Stimulated activated CD4-positive, alpha-beta T cell treated with anti-CD3 and anti-CD28 coated beads, TNF-alpha, amount 100 ng/mL, for 4 hours (primary cell): ENCODE measurements at places on chromosomes 1 and 21.

DNA sequence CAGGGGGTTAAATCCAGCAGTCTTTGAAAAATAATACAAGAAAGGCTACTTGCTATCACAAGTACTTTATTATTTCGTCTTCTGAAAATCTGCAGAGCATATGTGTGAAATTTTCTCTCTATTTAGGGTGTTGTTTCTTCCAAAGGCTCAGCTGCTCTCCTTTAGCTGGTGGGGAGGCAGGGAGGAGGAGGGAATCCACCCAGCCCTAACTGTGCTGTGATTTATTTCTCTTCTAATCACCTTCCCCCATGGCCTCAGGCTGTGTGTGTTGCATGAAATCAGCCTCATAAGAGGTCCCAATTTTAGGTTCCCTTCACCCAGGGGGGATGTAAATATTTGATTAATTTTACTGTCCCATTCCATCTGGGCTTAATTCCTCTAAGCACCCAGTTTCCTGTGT, 77.6 kb upstream of the PGBD5 start:
- no peak for DNase-seq

GRCh38 chr1:156095906-156096508, 13.7 kb upstream of the MEX3A start:
- DNase-seq, result no peak

DNA sequence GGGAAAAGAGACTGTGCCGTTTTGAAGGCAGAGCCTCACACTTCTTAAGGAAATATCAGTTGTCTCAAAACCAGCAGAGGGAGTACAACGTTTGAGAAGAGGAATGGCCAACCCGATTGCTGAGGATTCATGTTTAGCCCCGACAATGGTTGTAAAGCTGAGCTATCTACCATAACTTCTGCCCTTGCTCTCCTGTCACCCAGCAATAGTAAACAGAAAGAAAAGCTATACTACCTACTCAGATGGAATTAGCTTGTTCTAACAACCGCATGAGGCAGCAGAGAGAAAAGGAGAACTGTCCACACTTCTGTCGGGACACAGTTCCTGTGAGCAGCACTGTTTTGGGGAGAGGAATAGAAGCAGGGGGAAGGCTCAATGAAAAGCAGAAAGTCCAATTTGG, 91.2 kb downstream of the SLC45A1 start:
- no peak for DNase-seq

- DNase-seq, result no peak
These were observed 14.0 kb downstream of the TRNAU1AP start for GRCh38 chr1:28566931-28567330.

DNA sequence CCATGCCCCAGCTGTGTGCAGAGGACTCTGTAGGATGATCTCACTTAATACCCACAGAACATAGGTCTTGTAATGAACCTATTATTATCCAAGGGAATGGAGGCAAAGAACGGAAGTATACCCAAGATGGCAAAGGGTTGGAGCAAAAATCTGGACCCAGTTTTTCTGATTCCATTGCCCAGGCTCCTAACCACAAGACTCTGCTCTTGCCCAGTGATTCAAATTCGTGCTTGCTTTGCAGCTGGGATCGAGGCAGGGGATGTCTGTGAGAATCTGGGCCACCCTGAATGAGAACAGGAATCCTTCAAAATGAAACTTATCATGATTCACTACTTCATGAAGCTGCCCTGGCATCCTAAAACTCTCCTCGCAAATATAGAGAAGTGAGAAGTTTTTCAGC, 97.5 kb upstream of the KCNJ6 start:
- DNase-seq, result no peak

GRCh38 chr1:36350659-36351226, 27.3 kb upstream of the EVA1B start:
- peak; percentile 44 for DNase-seq

GRCh38 chr1:226001963-226002666, 3.0 kb upstream of the SDE2 start:
- DNase-seq, result no peak

DNA sequence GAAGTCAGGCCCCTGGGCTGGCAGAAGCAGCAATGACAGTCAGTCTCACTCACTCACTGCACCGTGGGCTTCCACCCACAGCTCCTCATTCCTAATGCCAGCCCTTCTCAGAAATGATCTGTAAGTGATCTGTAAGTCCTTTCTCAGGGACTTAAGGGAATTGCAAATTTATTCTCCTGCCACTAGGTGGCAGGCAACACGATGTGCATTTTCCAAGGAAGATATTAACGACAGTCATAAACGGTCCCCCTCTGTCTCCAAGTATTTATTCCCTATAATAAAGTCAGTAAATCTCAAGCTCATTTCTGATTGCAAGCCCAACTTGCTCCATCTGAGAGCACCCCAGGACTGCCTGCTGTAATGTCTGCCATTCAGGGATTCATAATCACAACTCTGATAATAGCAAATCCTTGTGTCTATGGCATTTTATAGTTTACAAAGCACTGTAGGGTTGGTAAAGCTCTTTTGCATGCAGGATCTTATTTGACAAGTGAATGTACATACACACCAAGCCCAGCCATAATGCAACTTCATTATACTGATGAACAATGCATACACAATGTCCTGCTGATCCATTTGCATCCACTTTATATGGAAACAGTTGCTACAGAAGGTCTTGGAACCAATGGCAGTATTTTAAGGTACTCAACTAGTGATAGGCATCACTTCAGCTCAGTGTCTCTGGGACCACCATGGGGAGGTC, 380.5 kb upstream of the CAMK1G start:
- DNase-seq, result no peak

DNA sequence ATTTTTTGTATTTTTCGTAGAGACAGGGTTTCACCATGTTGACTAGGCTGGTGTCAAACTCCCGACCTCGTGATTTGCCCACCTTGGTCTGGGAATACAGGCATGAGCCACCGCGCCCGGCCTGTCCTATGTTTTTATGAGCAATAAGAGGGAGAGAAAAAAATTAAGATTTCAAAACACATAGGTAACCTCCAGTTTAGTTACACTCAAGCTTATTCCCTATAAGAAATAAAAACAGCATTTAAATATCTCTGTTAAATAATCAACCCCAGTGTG, 7.1 kb downstream of the RSBN1 start:
- no peak for DNase-seq

GRCh38 chr1:230072296-230072695, 5.3 kb downstream of the GALNT2 start:
- no peak for DNase-seq

DNA sequence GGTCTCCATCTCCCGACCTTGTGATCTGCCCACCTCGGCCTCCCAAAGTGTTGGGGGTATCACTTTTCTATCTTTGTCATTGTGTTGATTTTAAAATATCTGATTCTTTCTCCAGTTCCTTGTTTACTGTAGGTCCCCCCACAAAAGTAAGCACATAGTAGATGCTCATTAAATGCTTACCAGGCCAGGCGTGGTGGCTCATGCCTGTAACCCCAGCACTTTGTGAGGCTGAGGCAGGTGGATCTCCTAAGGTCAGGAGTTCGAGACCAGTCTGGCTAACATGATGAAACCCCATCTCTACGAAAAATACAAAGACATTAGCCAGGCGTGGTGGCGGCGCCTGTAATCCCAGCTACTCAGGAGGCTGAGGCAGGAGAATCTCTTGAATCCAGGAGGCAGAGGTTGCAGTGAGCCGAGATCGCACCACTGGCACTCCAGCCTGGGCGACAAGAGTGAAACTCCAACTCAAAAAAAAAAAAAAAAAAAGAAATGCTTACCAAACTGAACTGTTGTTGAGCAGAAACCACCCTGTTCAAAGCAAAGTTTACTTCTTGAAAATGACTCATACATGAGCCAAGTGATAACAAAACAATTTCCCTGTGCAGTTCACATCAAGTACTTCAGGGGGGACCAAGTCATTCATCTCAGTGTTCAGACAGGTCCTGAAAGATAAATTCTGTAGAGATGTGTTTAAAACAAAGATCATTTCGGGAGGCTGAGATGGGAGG, 24.3 kb upstream of the NID1 start:
- no peak for DNase-seq

DNA sequence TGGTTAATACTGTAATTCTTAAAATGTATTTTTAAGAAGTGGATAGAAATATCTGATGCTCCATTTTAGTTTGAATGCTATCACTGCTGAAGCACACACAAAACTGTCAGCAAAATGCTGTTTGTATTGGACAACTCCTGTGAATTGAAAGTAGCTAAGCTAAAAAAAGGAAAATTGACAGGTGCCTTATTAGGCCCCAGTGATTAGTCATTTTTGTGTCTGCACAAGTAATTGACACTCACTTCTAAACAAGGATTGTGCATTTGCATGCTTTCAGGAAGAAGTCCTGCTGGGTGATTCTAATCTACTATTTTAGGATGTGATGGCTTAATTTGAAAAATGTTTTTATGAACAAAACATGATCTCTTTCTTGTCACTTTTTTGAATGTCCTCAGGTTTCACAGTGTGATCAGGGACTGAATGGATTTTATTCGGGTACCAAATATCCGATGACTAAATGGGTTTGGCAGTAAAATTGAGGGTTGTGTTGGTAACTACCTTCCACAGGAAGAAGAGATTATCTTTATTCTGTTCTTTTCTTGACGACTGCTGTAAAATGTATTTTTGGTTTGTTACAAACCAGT, 13.0 kb upstream of the MAP3K7CL start:
- DNase-seq, result no peak

- no peak for DNase-seq
These were observed 29.6 kb downstream of the TSNAX start for GRCh38 chr1:231557898-231558707.

DNA sequence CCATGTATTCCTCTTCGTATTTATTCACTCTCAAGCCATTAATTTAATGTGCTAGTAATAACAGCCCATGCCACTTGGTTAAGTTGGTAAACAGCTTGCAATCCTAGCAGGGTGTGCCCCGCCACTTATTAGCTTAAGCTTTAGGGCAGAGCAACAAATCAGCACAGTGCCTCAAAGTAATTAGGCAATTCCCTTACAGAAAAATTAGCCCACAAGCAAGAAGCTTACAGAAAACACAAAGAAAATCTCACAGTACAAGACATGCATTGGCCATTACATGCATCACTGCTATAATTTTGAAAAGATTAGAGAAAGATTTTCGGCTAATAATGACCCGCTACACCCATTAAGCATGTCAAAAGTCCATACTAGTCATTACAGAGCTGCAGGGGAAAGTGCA, 47.6 kb downstream of the TGFB2 start:
- no peak for DNase-seq

DNA sequence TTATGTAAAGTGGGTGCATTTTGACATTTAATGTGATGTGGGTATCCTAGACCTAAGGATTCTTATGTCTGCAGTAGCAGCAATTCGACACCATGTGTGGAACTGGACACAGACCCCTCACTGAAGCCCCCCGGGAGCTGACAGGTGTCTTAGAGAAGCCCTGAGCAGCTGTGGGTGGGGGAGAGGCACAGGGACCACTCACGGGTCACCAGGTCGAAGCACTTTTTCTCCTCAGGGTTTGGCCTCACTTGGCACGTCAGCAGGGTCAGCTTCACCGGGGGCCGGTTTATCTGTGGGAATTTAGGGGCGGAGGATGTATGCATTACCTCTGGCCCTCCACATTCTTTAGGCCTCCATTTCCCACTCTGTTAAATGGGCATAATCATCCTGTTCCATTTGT, 14.0 kb upstream of the TCEA3 start:
- DNase-seq, result no peak

- no peak for DNase-seq
These were observed 108.7 kb downstream of the ENAH start for GRCh38 chr1:225544263-225544662.

- DNase-seq, result no peak
These were observed 617.8 kb downstream of the MRPL39 start for GRCh38 chr21:24989516-24989915.

DNA sequence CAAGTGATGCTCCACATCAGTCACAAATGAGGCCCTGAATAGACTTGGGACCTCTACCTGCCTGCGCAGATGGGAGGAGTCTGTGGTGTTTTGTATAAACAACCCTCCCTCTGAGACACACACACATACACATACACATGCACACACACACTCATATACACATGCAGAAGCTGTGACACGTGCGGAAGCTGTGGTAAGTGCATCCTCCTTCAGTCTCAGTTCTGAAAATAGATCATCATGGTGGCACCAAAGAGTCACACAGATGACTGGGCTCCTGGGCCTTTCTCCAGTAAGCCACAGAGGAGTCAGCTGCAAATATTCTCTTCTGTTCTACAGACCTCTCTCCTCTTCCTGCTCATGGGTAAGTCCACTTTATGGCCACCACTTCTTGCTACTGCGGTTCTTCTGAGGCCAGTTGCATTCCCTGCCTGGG, at the start of gene LY9:
TSS of gene LY9 (plus strand) at position 224 of the 433 bp plus-strand sequence. CDS start at position 238, 14 bp downstream.
- peak; percentile 67 for DNase-seq

DNA sequence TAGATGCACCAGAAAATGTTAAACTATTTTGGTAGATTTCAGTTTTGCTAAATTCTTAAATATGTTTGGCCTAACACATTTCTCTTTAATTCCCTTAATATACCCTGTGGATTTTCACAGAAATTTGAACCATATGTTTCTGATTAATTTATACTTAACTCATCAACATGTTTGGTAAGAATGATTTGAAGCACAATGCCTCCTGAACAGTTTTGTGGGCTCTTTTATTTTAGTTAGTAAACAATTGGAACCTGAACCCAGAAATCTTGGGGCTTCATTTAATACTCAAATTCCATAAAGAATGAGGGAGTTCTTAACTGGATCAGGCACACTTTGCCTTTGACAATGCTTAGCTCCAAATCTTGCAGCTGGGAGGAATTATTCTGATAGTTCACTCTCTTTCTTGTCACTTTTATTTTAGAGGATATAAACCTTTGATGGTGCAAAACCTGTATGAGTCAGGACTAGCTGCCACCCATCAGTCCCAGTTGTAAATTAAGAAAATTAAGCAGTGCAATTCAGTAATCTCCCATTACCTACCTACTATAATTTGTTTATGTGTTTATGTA, 24.6 kb upstream of the LYPLAL1 start:
- DNase-seq, result no peak

- DNase-seq, result no peak
These were observed 3.1 kb upstream of the SHISA4 start for GRCh38 chr1:201885531-201886075.

GRCh38 chr1:167922611-167923074, 8.7 kb upstream of the ADCY10 start:
- no peak for DNase-seq

- no peak for DNase-seq
These were observed 7.5 kb downstream of the DDR2 start for GRCh38 chr1:162639718-162640117.

GRCh38 chr1:40389871-40390560, 16.5 kb downstream of the SMAP2 start:
- no peak for DNase-seq
